ENCODE measurements at places on chromosomes 1 and 21. TPM values are rescaled to one million over a fixed set of nuclear protein-coding genes. Genes with fewer than 3 reads are reported as not detected.

The LHX8 gene
- not detected for total RNA-seq

The AMY1B gene
- not detected for total RNA-seq

The CHRM3 gene
- total RNA-seq: under 0.01 TPM

The RNF186 gene
- not detected for total RNA-seq

The SH2D2A gene
- total RNA-seq: 2.5 TPM

The GREM2 gene
- not detected for total RNA-seq

The PLA2G2F gene
- total RNA-seq: not detected

The ANXA9 gene
- total RNA-seq: 1.4 TPM

The C1orf185 gene
- total RNA-seq: not detected

The HAO2 gene
- total RNA-seq: not detected

The ALX3 gene
- not detected for total RNA-seq

The SV2A gene
- 3.4 TPM for total RNA-seq

The RAP1GAP gene
- total RNA-seq: 0.46 TPM

The OPTC gene
- total RNA-seq: not detected

The MEGF6 gene
- 1.6 TPM for total RNA-seq

The OR2M2 gene
- total RNA-seq: not detected

The ZNF697 gene
- 5.2 TPM for total RNA-seq

The CLCA2 gene
- total RNA-seq: 98.8 TPM

The HSD3B2 gene
- not detected for total RNA-seq

The SLAMF8 gene
- not detected for total RNA-seq

The NPHS2 gene
- total RNA-seq: not detected

The SLC1A7 gene
- total RNA-seq: not detected

The CFAP74 gene
- total RNA-seq: not detected

The TNFRSF4 gene
- total RNA-seq: not detected

The CRYAA gene
- not detected for total RNA-seq

The SERINC2 gene
- total RNA-seq: 258 TPM

The CHI3L2 gene
- not detected for total RNA-seq

The F13B gene
- not detected for total RNA-seq

The RABGAP1L gene
- 19.1 TPM for total RNA-seq

The DPT gene
- not detected for total RNA-seq

The FCN3 gene
- total RNA-seq: 2.2 TPM

The CLEC20A gene
- 0.28 TPM for total RNA-seq

The E2F2 gene
- total RNA-seq: 2.1 TPM

The WDR64 gene
- total RNA-seq: not detected

The PTAFR gene
- total RNA-seq: 13.1 TPM

The ATPAF1 gene
- total RNA-seq: 36.5 TPM
